ENCODE measurements at places on chromosomes 7 and 10. TPM values are rescaled to one million over a fixed set of nuclear protein-coding genes. Genes with fewer than 3 reads are reported as not detected.

The ANKRD30A gene
- 11.9 TPM for total RNA-seq

The WIPF3 gene
- 110 TPM for total RNA-seq

The TMEM225B gene
- total RNA-seq: 62.1 TPM

The SFTPA1 gene
- not detected for total RNA-seq

The SYT15 gene
- 3.6 TPM for total RNA-seq

The ANKRD2 gene
- total RNA-seq: 0.43 TPM

The SH2B2 gene
- 22.8 TPM for total RNA-seq

The COBL gene
- total RNA-seq: 14.8 TPM

The GIMAP7 gene
- total RNA-seq: 3.1 TPM

The GIGYF1 gene
- 105 TPM for total RNA-seq

The DCLRE1A gene
- 9.5 TPM for total RNA-seq

The TMEM270 gene
- 70.1 TPM for total RNA-seq

The FGFBP3 gene
- 1.4 TPM for total RNA-seq

The TAS2R5 gene
- 13.3 TPM for total RNA-seq

- DNase-seq: no peak
Observed at GRCh38 chr10:133453516-133454203, at the start of gene SCART1. SCART1 (plus strand) TSS chr10:133453945; CDS start chr10:133453998, 53 bp downstream.

DNA sequence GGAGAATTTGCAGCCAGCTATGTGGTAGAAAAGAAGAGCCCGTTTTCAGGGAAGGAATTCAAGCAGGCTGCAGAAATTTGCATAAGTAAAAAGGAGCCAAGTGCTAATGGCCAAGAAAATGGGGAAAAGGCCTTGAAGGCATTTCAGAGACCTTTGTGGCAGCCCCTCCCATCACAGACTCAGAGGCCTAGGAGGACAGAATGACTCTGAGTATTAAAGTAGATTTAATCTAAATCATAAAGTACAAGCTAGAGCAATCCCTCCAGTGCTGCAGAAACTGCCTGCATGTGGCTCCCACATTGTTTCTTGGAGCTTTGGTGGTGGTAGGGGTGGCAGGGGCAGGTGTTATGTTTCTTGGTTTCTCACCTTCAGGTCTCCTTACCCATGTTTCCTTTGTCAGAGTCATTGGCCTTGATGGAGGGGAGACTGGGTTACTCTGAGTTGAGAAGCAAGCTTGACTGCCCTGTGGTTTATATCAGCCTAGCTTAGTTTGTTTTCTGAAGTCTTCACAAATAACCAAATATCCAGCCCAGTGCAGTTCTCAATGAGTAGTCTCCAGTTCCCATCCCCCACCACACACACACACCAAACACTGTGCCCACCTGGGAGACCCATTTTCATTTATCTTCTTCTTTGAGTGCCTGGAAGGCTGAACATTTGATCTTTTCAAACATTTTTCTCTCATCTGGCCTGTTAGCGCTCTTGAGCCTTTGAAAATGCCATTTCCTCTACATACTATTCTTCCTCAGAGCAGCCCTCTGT is 34.5 kb downstream of the ITPRIP start:
- DNase-seq: no peak

GRCh38 chr7:46943996-46944395 is 637.9 kb downstream of the TNS3 start:
- no peak for DNase-seq

DNA sequence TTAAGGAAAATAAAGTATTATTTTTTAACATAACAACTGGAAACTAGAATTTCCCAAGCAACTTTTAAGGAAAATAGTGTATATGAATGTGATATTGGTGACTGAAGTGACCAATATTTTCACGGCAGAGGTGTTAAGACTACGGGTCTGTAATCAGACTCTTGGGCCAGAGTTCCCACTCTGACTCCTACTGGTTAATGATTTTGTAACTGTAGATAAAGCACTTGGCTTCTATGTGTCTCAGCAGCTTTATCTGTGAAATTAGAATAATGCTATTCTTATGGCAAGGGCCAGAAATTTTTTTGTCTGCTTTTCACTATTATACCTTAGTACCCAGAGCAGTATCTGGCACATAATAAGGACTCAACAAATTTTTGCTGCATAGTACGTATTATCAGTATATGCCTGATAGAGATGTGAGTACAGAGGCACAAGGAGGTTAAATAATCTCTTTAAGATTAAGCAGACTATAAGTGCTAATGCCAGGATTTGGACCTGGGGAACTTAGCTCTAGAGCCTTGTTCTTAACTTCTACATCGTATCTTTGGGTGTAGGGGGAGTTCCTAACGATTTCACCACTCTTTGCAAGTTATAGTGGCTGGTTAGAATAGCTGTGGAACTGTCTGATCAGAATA is 186.1 kb upstream of the SLC26A5 start:
- no peak for DNase-seq

DNA sequence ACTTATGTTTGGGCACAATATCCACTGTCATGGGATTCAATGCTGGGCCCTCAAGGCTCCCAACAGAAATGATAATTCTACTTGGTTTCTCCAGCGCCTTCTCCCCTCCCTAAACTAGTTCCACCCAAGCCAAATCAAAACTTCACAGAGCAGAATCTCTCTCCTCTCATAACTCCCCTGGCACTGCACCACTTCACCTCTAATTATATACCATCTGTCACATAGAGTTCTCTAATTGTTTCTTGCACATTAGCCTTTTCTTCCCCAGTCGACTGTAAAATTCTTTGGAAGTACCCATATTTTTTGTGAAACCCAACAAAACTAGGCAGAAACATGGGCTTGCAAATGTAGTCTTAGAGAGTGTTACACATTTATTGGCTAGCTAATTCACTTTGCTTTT is 8.1 kb downstream of the SGMS1 start:
- no peak for DNase-seq

DNA sequence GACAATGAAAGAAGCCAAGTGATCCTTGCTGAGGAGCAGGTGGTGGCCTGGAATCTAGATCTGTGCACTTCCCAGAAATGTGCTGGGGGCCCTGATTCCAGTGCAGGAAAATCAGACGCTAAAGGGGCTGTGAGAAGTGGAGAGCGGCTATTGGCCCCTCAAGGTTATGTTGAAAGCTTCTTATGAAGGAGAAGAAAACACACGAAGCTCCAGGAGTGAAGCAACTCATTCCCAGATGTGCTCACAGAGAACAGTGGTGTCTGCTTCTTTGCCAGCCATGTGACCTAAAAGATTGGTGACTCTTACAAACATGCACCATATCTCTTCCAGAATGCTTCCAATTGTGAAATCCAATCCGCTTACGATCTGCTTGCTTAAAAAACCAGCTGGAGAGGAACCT is 679.3 kb upstream of the IGFBP3 start:
- DNase-seq: no peak

DNA sequence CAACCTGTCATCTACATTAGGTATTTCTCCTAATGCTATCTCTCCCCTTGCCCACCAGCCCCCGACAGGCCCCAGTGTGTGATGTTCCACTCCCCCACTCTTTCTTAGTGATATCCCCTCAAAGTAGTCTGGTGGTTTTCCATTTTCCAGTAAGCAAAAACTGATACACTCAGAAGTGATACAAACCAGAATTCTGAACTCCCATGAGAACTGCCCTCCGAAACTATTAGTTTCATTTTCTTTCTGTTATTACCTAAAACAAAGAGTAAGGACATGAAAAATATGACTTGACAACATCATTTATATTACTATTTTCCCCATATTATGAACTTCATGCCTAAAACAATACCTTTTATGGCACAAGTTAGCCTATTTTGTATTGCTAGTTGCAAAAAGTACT is 175.0 kb downstream of the OTUD1 start:
- DNase-seq: no peak

DNA sequence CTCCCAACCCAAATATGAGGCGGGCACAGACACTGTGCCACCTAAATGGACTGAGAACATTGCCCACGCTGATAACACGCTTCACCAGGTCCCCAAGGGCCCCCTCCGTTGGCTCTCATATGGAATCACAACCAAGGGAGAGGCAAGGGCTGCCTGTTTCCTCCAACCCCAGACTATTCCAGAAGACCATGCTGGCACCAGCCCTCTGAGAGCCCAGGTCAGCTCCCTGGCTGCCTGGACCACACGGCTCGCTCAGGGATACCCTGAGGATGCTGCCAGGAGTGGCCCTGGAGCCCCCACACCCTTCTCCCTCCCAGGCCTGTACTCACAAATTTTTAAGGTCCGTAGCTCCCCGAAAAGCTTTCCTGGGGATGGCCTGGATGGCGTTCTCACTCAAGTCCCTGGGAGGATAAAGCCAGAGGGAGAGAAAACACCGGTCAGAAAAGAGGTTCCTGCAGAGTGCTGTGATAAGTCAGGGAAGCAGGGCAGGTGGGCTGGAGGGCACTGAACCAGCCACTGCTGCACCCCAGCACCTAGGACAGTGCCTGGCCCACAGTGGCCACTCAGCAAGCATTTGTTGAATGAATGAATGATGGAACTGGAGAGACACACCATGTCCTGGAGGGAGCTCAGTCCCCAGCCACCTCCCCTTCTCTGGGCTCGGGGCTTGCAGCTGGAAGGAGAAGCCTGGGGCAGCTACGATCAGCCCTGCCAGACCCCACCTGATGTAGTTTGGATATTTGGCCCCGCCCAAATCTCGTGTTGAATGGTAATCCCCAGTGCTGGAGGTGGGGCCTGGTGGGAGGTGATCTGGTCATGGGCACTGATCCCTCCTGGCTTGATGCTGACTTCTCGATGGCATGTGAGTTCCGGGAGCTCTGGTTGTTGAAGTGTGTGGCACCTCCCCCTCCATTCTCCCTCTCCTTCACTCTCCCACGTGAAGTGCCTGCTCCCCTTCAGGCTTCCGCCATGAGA is 119.8 kb downstream of the SLIT1 start:
- no peak for DNase-seq

DNA sequence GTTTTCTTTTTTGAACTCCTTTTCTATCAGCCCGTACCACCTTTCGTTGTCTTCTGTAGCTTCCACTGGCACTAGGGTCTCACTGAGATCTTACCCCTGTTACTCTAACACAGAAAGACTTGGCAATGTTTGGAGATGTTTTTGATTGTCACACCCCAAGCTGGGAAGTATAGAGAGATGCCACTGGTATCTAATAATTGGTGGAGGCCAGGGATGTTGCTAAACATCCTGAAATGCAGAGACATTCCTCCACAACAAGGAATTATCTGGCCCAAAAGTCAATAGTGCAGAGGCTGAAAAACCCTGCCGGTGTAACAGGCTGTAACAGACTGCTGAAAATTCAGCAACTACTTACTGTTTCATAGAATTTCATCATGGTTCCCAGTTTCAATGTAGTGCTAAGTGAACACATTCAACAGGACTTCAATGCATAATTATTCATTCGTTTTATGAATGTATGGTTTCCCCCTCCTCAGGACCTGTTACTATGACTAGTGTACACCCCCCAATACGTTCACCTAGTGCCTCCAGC is 115.9 kb downstream of the TRIM24 start:
- no peak for DNase-seq

DNA sequence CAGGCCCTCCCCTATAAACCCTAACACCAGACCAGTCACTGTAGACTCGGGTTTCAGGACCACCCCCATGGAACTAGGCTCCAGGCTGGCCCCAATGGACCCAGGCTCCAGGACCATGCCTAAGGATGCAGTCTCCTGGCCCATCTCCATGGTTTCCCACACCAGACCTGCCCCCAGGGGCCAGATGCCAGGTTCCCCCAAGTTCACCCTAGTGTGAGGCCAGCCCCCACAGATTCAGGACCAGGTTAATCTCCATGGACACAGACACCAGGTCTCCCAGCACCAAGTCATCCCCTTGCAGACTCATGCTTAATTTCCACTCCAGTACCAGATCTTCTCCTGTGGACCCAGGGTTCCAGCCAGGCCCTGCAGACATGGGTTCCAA is 103.8 kb upstream of the LANCL2 start:
- no peak for DNase-seq

GRCh38 chr10:66187053-66187733 is 738.6 kb upstream of the LRRTM3 start:
- DNase-seq: no peak

DNA sequence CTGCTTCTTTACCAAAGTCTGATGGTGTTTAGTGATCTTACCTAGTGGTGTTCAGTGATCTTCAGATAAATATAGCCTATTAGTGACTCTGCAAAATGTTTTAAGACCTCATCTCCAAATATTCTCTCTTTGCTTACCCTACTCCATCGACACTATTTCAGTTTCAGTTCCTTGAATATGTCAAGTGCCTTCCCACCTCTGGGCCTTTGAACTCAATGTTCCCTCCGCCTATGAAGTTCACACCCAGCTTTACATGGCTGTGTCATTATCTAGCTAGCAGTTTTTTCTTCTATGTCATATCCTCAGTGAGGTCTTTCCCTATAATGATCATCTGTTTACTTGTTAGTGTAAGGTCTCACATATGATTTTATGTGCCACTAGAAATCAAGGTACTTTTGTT is 322.6 kb downstream of the DGKB start:
- DNase-seq: no peak

DNA sequence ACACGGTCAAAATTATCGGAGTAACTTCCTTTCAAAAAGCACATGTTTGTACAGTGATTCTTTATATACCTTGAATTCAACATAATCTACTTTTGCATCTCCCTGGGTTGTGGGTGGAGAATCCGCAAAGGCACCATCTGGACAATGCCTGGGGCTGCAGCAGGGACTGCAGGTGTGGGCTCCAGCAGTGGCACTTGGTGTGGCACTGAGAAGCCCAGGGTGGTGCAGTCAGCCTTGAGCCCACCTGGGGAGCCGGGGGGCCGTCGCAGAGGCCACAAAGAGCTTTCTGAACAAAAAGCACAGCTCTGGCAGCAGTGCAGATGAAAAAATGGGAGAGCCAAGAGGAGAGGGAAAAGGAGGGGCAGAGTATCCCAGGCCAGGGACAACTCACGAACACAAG is 22.2 kb downstream of the PARD3 start:
- no peak for DNase-seq

GRCh38 chr10:60448246-60448645 is 58.6 kb upstream of the ANK3 start:
- no peak for DNase-seq

GRCh38 chr10:95363303-95363912 is 72.6 kb upstream of the PDLIM1 start:
- DNase-seq: peak; percentile 60
